NCI-H1092 treated with DMSO at 0.1 percent for 48 hours (cell line): ENCODE measurements at places on chromosomes 2 and 18.
A peak's percentile ranks its signal among the peaks of the same experiment; 100 is the strongest.

DNA sequence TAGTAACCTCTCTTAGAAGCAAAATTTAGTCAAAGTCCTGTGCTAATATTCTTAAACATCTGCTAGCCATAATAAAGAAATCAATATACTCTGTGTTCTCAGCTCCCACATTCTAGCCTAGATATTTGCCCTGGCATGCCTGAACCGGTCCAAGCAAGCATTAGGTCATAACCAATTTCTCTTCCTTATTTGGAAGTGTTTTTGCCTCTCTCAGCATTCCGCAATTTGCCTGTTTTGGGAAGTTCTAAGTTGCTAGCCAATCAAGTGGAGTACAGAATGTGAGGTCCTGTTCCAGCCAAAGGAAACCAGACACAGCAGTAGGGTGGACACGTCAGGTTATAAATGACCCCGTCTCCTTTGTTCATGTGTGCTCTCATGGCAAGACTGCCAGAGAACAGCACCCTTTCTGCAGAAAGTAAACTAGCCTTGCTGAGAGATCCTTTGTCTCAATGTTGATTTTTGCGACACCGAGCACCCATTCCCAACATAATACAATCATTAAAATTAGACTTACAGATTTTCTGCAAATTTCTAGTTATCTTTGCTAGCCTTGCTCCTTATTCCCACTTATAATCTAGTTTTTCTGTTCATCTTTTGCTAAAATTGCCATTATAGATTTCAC, 13.0 kb upstream of the SULT1C4 start:
- DNase-seq: no peak

DNA sequence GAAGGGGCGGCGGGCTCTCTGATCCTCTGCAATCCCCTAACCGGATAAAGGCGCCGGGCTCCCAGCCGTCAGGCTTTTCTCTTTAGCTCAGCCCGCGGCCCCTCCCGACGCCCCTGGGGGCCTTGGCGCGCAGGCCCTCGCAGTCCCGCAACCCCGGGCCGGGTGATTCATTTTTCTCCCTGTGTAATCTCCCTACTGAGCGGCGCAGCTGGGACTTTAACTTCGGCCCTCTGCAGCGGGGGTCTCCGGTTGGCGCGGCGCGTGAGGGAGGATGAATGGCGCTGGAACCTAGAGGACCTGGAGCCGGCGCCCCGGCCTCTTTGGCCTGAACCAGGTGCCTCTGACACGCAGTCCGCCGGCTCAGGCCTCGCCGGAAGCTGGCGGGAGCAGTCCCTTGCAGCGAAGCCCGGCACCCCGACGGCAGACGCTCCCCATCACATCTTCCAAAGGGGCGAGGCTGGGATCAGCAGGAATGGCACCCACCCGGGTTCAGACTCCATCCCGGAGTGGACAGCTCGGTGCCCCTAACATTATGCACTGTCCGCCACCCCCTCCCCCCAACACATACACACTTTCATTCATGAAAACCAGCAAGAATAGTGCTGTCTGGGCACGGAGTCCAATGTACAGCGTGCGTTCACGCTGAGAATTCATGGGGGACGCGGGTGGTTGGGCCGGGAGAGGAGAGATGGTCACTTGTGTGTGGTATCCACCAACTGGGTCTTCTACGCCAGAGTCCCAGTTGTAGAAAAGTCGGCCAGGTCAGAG, 1.2 kb downstream of the CNGA3 start:
- no peak for DNase-seq

GRCh38 chr2:113281910-113282746, 3.4 kb upstream of the PAX8 start:
- DNase-seq: no peak

- peak; percentile 6 for DNase-seq
These were observed 18.1 kb upstream of the ZNF407 start for GRCh38 chr18:74579496-74580065.

- no peak for DNase-seq
These were observed 917.8 kb downstream of the EPHA4 start for GRCh38 chr2:220654322-220654721.

GRCh38 chr2:30955516-30956132, 148.4 kb upstream of the CAPN13 start:
- DNase-seq: no peak

DNA sequence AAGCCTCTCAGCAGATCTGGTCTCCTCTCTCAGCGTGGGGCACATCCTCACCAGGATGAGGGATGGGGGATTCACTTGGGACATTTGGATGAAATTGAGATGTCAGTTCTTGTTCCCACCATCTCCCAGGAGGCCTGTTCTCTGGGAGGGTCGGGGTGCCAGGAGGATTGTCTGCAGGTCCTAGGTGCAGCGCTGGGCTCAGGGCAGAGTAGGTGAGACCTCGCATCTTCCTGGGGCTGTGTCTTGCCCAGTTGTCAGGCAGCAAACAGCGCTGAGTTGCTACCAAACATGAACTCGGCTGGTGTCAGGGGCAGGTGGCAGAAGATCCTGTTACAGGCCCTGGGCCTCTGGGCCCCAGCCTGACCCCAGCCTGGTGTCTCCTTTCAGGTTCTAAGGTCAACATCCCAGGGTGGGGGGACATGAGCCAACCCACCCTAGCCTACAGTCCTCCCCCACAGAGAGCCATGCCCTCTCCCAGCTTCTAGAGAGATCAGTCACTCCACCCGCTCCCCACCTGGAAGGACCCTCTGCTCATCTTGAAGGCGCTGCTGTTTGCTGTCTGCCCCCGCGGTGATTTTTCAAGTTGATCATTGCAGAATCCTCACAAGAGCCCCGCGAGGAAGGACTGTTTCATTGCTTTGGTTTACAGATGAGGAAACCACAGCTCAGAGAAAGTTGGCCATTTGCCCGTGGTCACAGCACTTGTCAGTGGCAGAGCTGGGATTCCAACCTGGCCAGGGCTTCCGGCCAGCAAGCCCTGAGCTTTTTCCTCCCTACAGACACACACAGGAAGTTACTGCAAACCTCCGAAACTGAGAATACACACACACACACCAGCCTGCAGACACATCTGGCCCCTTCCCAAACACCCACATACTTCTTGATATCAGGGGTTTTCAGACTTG, 83.9 kb downstream of the STPG4 start:
- DNase-seq: no peak

- no peak for DNase-seq
These were observed 71.9 kb downstream of the SOX11 start for GRCh38 chr2:5764041-5764440.

GRCh38 chr18:44724105-44724778, 43.6 kb downstream of the SETBP1 start:
- DNase-seq: no peak

- DNase-seq: no peak
These were observed 133.8 kb downstream of the CAMKMT start for GRCh38 chr2:44495544-44495943.

- DNase-seq: no peak
These were observed 34.4 kb upstream of the RAPGEF4 start for GRCh38 chr2:172701250-172701649.

DNA sequence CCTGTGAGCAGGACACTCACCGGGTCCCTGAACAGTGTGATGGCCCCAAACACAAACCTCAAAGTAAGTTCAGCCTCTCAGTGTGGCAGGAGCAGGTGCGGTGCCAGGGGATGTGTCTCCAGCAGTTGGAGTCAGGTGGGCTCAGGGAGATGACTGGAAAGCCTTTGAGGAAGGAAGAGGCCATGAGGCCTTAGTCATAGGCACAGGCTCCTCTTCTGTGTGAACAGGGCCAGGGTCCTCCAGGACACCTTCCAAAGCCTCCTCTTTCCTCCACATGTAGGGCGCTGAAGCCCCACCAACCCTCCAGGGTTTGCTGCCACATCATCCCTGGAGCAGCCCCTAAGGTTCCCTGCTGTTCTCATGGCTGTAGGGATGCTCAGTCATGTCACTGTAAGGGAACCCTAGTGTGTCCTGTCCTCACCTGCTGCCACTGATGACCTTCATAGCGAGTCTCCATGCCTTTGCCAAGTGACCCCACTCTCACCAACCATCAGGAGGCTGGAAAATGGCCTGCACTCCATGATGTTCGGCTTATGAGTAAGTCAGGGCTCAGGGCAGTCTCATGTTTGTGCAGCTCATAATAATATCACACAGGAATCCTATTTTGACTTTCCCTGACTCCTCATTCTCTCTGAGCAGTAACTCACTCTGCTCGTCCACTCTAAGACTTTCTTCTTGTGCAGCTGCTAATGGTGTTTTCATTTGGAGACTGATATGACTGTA, 1152.9 kb downstream of the RPIA start:
- DNase-seq: no peak

DNA sequence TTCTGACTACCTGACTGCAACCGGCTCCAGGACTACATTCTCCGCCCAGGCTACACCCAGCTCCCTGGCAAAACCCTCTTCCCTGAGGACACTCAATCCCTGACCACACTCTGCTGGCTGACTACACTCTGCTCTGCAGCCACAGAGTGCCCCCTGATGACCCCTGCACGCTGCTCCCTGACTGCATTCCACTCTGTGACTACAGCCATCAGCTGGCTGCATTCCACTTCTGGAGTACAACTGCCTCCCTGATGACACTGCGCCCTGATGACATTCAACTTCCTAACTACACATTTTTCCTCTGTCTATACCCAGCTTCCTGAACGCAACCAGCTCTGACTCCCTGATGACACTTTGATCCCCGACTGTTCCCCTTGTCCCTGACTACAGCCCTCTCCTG, 71.3 kb upstream of the NRXN1 start:
- DNase-seq: no peak
